ENCODE measurements at places on chromosomes 1 and 21.

GRCh38 chr1:246681900-246682895, 42.0 kb upstream of the SCCPDH start:
- DNase-seq, result no peak

DNA sequence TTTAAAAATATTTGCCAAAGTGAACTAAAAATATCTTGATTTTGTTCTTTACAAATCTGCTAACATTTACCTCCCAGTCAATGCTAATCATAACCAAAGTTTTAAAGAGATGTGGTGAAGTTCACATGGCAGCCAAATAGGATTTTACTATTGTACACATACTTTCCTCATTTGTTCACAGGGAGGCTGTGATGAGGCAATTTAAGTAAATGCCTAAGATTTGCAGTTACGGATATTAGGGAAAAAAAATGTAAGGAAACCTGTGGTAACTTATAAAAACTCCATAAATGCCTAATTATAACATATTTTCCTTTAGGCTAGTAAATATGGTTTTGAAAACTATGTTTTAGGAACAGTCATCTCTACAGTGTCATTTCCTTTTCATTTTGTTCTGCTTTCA, 32.4 kb downstream of the RGS5 start:
- no peak for DNase-seq

- DNase-seq, result no peak
Observed at GRCh38 chr1:175000697-175001187, 995 bp downstream of the CACYBP start.

DNA sequence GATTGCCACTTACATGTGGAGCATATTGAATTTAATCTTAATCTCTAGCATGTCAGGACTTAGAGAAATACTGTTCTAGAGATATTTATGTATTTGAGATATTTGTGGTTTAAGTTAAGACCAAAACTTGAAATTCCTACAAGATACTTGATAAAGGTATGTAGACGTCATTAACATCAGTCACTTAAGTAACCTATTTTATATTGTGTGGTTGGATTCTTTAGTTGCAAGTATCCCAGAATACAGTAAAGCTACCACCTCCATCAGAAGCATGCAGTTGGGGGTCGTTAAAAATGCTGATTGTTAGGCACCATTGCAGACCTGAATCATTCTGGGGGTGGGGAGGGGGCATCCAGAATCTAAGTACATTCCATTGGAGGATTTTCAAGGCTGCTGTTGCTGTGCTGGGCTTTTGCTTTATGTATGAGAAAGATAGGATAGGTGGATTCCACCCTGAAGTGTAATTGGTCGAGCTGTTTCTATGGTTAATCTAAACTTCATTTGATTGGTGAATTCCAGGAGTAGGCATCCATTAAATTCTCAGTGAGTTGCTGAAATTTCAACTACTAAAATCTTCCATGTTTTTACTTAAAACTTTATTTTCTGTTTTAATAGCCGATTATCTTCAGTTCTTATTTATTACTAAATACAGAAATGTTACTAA, 4.0 kb downstream of the H3-3A start:
- no peak for DNase-seq

DNA sequence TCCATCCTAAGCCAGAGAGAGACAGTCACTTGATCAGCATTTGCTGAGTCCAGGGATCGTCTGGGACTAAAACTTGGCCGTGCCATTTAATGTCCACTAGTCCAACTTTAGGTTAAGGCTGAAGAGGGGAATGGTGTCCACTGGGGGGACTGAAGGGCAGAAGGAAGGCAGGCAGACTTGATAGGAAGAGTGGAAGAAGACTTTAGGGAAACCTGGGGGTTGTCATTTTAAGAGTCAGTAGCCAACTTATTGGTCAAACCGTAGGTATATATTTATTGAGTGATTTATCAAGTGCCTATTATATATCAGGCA, 1.3 kb upstream of the LMOD1 start:
- no peak for DNase-seq

DNA sequence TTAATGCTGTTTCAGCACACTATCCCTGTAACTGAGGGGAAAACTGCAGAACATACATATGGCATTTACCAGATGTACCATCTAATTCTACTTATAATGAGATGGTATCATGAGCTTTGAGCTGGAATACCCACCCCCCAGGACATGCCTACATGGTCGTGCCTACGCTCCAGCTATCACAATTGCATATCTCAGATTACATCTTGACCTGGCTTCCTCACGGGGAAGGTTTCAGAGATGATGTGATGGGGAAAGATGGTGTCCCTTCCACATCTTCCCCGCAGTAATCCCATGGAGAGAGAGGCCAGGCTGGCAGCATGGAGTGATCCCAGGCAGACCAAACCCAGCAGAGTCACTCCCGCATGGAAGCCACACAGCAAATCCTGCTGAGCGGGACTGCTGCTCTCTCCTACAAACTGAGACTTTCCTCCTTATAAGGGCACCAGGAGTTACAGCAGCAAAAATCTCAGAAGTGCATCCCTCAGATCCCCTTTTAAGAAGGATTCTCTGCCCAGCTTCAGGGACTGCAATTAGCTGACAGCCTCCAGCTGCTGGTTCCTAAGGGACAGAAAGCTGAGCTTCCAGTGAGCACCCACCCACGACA, 67.1 kb downstream of the KCNH1 start:
- no peak for DNase-seq

DNA sequence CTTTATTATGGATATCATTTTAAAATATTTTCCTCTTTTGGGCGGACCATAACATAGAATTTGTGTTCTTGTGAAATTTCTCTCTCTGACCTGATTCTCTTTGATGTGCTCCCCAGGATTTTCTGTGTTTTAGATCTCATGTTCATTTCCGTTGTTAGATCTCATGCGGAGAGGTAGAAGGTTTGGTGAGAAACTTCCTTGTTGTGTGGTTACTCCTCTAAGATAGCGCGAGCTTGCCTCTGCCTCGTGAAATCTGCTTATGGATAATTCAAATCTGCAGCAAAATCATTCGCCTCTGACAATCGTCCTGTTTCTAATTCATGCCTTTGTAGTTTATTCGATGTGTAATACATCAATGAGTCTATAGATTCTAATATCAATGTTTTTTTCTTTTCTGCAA, 580.4 kb downstream of the USP25 start:
- DNase-seq, result no peak

DNA sequence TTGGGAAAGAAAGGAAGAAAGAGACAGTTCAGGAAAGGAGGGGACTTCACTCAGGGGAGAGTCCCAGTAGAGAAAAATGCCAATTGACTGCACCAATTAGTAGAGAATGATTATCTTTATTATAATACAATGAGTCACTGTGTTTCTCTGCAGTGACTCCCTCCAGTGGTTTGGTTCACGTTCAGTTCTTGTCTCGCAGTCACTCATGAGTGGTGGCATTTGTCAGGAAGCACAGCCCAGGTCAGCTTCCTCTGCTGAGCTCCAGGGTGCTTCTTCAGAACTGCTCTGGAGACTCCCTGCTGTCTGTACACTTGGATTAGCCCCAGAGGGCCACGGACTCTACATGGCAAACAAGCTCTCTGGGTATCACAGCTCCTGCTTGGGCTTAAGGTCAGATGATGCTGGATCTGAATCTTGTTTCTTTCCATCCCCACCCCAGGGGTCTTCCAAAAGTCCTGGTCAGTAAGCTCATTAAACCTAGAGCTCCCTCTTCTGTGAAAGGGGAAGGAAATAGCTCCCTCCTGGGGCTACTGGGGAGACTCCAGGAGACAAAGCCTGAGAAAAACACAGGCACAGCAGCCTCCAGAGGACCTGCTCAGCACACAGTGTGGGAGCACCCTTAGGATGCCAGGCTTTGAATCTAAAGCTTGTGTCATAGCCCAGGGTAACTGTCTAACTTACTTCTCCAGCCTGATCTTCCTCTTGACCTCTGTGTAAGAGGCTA, 619.0 kb downstream of the AJAP1 start:
- DNase-seq, result no peak

DNA sequence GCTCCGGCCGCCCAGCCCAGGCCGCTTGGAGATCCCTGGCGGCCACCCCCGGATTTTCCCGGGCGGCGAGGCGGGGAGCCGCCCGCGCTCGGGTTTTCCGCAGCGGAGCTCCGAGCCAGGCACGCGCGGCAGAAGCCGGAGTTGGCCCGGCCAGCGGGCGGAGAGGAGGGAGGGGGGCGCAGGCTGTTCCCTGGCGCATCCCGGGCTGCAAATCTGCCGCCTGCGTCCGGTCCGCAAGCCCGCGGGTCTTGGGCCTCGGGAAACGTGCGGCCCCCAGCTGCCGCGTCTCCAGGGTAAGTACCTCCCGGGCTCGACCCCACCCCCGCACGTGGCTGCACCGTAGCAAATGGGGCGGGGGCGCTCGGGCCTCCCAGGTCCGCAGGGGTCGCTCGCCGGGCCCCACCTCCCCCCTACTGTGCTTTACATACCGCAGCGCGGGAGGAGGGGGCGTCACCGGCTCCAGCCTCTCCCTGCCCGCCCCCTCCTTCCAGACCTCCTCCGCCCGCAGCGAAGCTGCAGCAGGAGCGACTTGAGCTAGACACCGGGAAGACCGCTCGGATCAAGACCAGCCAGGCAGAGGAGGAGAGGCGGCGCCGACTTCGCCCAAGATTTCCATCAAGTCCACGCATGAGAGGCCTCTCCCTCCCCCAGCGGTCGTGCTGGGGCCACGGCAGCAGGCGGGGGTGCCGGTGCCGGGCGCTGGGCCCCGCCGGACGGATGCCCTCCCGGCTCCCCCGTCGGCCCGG, 1.6 kb downstream of the TMEM200B start:
- DNase-seq, result no peak

GRCh38 chr1:199508653-199509052, 518.9 kb upstream of the NR5A2 start:
- DNase-seq, result no peak

DNA sequence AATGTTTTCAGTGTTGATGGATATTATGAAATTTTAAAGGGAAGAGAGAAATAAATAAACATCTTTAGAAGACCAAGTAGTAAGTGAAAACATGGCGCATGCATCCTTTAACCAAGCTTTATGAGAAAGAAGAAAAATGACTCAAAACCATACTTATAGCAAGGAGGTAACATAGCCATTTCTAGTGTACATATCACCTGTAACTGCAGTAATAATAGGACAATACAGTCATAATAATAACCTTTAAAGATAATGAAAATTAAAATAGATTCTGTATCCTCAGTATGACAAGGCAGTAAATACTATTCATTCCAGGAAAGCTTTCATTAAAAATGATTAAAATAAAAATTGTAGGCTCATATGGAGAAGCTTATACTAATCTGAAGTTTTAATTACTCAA, 141.2 kb downstream of the COL24A1 start:
- DNase-seq, result no peak

DNA sequence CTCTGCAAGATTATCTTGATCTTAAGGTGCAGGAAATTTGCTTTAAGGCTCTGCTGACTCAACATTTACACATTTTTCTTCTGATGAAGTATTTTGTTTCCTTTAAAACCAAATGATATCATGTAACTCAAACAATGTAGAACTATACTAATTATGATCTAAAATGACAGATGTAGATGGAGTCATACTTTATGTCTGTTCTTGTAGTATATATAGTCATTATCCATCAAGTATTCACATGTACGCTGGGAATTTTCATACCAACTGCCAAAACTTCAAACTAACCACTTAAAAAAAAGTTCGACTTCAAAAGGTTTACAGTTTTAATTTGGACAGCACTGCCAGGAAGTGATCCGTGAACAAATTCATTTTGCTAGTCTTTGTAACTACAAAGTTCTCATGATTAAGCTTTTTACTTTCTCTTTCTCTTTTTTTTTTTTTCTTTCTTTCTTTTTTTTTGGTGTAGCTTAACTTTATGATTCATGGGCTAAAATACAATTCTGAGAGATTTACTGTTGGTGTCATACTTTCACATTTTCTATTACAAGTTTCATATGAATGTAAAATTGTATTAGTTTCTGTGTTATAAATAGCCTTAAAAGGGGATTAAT, 509.0 kb upstream of the CXADR start:
- no peak for DNase-seq

DNA sequence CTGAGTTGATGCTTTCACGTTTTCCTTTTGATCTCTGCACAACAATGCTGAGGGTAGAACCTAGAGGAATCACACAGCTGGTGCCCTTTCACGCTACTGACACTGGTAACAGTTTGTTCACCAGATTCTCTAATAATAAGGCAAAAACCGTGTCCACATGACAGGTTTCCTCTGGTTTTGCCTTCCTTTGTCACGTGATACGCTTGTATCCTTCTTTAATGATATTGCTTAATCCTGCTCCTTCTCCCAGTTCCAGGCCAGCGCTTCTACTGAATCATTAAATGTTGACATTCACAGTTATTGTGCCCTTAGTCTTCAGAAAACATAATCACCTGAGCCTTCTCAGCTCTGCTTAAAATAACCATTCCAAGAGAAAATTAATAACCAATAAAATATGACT, 978.2 kb upstream of the NCAM2 start:
- DNase-seq, result no peak

- DNase-seq, result no peak
Observed at GRCh38 chr1:165387505-165387904, 31.0 kb upstream of the LMX1A start.

GRCh38 chr21:34946916-34947534, 102.1 kb downstream of the RUNX1 start:
- no peak for DNase-seq

DNA sequence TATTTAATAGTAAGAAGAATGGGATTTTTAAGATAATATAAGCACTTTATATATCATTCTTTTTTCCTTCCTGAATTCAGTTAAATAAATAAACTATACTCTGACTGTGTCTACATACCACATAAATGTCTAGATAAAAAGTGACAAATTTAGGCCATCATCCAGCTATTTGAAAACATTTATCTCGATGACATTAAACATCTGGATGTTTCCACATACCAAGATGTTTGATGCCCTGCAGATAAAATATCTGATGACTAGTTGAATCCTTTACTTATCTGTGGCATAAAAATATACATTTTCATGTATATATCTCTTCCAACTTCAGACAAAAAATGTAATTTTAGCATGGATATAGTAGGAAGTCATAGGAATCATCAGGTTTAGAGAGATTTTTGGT, 348.3 kb downstream of the DPYD start:
- DNase-seq, result no peak

GRCh38 chr1:69662321-69662720, 94.6 kb downstream of the LRRC7 start:
- DNase-seq, result no peak

GRCh38 chr1:151843398-151843797, 3.8 kb upstream of the C2CD4D start:
- no peak for DNase-seq

- DNase-seq, result no peak
Observed at GRCh38 chr1:174189428-174190062, 30.2 kb downstream of the RABGAP1L start.

- no peak for DNase-seq
Observed at GRCh38 chr1:28190996-28191645, 14.6 kb upstream of the PTAFR start.

- DNase-seq, result no peak
Observed at GRCh38 chr1:180563026-180563827, 4.5 kb downstream of the OVAAL start.

GRCh38 chr1:27531959-27532685, 42.2 kb upstream of the WASF2 start:
- DNase-seq, result no peak

Measured in GM12892 (cell line).